Activated CD4-positive, alpha-beta T cell treated with anti-CD3 and anti-CD28 coated beads, Interleukin-2, amount 50 U/mL, for 48 hours (primary cell): ENCODE measurements at places on chromosomes 12 and 14.

DNA sequence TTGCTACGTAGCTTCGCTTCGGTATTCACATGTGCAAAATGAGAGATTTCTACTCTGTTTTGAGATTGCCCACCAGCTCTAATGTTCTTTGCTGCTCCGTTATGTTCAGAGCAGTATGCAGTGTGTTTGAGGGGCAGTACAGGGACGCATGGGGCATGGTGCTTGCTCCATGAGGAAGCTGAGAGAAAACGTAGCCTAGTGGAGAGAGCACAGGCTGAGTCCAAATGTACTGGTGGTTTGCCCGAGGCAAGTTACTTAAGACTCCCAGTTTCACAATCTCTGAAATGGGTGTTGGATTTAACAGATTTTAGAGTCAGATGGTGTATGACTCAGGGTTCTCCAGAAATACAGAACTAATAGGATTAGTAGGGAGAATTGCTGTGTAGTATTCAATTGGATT lies 310.5 kb downstream of the ETNK1 start:
- no peak for DNase-seq

GRCh38 chr12:112524676-112525425 lies 106.1 kb downstream of the PTPN11 start:
- no peak for DNase-seq

DNA sequence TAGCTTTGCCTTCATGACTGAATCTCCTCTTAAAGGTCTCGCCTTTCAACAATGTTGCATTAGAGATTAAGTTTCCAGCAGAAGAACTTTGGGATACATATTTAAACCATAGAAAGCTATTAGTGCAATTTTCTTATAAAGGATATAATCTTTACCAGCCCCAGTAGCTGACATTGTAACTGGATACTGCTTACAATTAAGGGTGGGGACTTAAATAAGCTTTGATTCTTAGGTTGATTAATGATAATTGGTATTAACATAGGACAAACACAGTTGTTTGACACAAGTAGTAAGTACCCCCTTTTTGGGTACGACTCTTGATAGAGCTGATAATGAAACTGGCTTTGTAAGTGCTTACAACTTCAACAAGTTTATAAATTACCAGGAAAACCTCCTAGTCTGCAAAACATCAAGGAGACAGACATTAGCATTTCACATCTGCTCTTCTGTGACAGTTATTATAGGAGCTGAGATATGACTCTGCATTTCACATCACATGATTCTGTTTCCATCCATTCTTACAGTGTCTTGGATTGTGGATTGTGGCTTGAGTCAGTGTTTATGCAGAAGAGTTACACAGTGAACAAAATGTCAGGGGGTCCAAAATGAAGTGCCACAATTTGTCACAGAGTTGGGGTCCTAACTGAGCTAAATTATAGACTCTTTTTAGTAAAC lies 249.1 kb upstream of the E2F7 start:
- no peak for DNase-seq

- DNase-seq: no peak
Observed at GRCh38 chr12:25972783-25973182, 14.3 kb downstream of the RASSF8 start.

GRCh38 chr12:98990648-98991047 lies 345.6 kb downstream of the APAF1 start:
- DNase-seq: no peak

DNA sequence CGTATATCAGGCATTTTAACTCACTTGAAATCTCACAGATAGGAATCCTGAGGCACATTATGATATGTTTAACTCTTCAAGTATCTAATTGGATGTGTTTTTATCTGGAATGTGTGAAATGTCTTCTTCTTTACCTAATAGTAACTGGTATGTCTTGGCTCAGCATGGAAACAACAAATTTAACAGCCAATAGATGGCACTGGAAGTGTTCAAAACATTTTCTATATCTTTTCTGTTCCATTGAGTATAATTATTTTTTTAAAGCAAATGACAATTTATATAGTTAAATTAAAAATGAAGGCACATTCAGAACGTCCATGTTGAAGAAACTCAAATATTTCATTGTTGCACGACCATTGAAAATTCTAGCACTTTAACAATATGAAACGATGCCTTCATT lies 164.6 kb upstream of the SLC16A7 start:
- no peak for DNase-seq

GRCh38 chr14:101128478-101129321 lies 225.2 kb upstream of the RTL1 start:
- DNase-seq: no peak

GRCh38 chr14:24875203-24875838 lies 174.6 kb downstream of the STXBP6 start:
- no peak for DNase-seq

GRCh38 chr12:14540801-14541462 lies 26.8 kb downstream of the PLBD1 start:
- no peak for DNase-seq

DNA sequence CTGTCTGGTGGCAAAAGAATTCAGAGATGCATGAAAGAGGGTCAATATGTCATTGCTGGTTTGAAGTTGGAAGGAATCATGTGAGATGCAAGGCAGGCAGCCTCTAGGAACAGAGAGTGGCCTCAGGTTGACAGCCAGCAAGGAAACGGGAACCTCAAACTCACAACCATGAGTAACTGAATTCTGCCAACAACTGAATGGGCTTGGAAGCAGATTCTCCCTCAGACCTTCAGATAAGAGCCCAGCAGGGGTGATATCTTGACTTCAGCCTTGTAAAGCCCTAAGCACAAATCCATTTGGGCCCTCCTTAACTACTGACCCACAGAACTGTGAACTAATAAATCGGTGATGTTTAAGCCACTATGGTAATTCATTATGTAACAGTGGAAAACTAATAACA lies 35.8 kb downstream of the USP15 start:
- DNase-seq: no peak

- no peak for DNase-seq
Observed at GRCh38 chr14:68770553-68771286, 22.1 kb downstream of the ZFP36L1 start.

DNA sequence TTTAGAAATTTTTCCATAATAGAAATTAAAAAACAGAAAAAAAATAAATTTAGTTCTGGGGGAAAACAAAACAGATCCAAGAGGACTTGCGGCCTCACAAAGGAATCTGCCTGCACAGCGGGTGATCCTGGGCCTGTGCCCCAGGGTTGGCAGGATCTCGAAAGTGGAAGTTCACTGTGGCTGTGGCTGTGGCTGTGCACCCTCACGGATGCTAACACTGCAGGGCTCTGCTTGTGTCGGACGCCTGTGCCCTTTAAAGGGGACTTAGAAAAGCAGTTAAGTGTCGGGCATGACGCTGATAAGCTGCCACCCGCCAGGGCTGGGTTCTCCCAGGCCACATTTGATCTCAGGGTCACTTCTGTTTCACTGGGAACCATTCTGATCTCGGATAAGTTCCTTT lies 209.1 kb downstream of the TTC7B start:
- no peak for DNase-seq

DNA sequence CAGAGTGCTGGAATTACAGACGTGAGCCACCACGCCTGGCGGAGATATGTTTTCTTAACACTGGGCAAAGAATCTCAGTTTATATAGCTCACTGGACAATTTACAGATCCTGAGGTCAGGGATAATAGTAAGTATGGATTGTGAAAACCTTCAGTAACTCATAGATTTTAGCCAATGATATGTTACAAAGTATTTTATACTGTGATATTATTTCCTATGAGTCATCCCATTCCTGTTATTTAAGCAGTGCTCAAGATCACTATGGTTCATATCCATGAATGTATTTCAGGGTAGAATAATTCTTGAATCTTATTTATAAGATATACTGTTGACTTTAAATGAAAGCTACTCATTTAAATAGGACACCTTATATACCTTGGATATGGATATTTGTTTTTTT lies 107.2 kb downstream of the RAD51B start:
- no peak for DNase-seq

DNA sequence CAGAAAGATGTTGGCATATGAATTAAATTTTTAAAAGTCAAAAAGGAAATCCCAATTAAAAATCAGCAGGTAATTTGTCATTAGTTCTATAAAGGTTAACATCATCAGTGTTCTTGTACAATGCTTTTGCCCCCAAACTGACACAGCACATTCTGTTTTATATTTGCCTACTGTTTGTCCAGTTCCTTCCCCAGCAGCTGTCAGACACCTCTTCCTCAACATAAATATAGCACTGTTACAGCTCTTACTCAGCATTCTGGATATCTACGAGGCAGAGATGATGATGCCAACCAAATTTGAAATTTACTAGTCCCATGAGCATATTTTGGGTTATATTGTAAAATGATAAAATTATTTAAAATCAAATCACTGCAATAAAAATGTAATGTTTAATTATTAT lies 124.6 kb downstream of the SINHCAF start:
- DNase-seq: no peak

DNA sequence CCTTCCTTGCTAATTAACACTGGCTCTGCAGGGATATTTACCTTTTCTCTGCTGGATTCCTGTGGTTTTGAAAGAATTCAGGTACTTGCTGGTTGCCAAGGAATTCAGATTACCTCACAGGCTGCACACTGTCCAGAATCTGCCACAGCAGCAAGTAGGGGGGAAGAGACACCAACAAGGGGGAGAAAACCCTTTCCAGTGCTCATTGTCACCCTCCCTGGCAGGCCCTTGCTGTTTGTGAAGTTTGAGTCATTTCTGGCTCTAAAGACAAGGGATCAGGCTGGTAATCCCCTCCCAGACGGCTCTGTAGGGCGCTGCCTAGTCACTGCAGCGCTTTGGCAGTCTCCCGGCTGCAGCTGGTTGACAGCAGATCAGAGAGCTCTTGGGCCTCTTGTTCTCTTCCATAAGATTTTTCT lies 50.8 kb downstream of the TTLL5 start:
- DNase-seq: no peak

DNA sequence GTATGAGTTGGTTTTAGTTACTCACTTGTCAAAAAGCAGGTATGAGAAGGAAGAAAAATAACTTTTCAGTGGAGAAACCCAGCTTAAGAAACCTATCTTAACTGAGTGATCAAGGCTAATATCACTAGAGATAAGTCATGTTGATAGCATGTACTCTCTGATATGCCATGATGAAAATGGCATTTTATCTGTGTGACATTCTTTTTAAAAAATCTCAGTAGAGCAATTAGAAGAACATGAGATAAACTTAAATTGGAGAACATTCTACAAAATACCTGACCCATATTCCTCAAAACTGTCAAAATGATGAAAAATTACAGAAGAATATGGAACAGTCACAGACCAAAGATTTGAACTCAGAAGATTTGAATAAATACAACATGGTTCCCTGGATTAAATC lies 912.4 kb upstream of the ATXN7L3B start:
- DNase-seq: no peak

GRCh38 chr14:78790271-78790670 lies 620.1 kb downstream of the NRXN3 start:
- DNase-seq: no peak

GRCh38 chr14:68042586-68043210 lies 223.1 kb downstream of the RAD51B start:
- no peak for DNase-seq

- no peak for DNase-seq
Observed at GRCh38 chr14:31340297-31341063, 79.9 kb downstream of the HEATR5A start.

- no peak for DNase-seq
Observed at GRCh38 chr12:104662203-104662602, 205.5 kb downstream of the CHST11 start.

- no peak for DNase-seq
Observed at GRCh38 chr12:66733321-66733720, 54.4 kb upstream of the GRIP1 start.

GRCh38 chr12:21989819-21990412 lies 48.7 kb upstream of the ABCC9 start:
- DNase-seq: no peak

DNA sequence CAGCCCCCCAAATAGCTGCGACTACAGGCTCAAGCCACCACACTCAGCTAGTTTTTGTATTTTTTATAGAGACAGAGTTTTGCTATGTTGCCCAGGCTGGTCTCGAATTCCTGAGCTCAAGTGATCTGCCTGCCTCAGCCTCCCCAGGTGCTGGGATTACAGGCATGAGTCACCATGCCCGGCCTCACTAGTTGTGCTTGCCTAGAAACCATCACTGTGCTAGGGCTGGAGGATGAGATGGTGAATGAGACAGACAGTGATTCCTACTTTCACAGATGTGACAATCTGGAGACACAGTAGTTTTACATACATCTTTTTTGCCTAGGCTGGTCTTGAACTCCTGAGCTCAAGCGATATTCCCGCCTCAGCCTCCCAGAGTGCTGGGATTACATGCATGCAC lies 7.5 kb upstream of the MSI1 start:
- DNase-seq: no peak

GRCh38 chr14:68695326-68695768 lies 97.5 kb downstream of the ZFP36L1 start:
- DNase-seq: peak; percentile 52

GRCh38 chr12:2934371-2934770 lies 24.8 kb upstream of the TEAD4 start:
- DNase-seq: no peak

GRCh38 chr14:77554816-77555599 lies 56.4 kb upstream of the ISM2 start:
- no peak for DNase-seq

- DNase-seq: no peak
Observed at GRCh38 chr12:89343127-89343526, 9.2 kb downstream of the DUSP6 start.

DNA sequence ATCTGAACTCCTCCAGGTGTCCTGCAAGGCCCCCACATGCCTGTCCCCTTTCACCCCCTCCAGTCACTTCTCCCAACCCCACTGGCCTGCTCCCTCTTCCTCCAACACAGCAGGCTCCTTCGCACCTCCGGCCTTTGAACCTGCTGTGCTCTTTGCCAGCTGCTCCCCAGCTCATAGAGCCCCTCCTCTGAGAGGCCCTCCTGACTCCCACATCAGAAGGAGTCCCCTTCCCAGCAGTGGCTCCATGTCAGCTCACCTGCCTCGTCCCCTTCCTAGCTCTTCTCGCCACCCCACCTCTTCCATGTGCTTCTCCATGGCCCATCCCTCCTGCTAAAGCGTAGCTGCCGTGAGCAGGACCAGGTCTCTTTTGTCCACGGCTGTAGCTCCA lies 22.1 kb downstream of the SCARB1 start:
- no peak for DNase-seq
